SK-N-DZ (cell line): ENCODE measurements at places on chromosomes 7 and 10.

DNA sequence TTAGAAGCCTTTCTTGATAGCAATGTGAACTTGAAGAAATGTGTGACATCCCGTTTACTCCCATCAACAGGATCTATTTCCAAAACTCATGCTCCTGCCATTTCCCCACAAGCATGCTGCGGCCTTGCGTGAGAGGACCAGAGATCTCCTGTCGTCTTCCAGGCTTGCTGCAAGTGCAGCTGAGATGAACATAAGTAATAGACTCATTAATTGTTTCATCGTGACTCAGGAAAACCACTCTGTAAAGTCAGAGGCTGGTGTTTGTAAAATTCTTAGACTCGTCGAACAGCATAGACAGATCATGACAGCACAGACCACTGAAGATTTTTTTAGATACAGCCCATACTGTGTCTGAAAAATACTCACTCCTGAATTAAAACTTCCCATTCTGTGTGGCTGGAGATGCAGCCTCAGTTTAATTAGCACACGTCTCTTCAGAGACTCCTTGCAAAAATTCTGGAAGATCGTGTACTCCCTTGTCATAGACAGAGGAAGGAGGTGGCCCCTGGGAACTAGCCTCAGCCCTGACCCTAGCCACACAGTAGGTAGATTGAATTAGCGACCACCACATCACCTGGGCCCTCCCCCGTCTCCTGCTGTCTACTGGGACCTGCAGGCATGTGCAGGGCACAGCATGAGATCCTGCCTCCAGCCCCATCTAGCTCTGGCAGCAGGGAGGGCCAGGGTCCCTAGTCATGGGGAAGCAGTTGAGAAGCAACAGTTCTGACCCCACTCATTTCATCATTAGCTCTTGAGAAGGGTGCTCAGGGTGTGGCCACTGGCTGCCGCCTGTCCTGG lies 226.0 kb downstream of the CELF2 start:
- no peak for DNase-seq

DNA sequence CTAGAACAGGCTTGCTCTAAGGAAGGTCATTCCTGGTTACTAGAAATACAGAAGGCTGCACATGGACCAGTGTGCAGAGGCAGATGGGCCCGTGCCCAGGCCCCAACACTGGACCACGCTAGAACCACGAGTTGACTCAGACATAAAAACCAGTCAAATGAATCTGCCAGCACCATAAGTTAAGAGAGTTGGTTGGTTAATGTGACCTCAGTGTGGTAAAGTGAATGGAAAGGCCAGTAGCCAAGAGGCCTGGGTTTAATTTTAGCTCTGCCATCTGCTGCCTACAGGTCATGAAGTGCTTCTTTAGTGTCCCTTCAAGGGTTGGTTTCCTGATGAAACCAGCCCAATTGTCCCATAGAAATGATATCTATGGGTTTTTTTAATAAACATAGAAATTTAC lies 329.6 kb upstream of the NRP1 start:
- no peak for DNase-seq

DNA sequence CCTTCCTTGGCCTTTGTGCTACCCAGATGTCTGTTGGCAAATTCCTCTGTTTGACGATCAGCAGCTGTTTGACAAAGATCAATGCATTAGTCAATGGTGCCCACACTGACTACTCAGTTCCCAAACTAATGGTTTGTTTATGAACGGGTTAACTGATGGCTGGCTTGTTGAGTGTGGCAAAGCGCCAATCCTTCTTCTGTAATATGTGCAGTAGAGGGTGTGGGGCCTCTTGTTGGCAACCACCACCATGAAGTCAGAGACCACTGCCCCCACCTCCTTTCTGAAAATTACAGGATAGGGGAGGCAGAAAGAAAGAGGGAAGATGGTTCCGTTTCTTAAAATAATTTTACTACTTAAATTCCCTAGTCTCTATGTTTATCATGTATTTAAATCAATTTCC lies 2.6 kb upstream of the PLCE1 start:
- no peak for DNase-seq

GRCh38 chr7:42253316-42253715 lies 16.3 kb upstream of the GLI3 start:
- DNase-seq = no peak

DNA sequence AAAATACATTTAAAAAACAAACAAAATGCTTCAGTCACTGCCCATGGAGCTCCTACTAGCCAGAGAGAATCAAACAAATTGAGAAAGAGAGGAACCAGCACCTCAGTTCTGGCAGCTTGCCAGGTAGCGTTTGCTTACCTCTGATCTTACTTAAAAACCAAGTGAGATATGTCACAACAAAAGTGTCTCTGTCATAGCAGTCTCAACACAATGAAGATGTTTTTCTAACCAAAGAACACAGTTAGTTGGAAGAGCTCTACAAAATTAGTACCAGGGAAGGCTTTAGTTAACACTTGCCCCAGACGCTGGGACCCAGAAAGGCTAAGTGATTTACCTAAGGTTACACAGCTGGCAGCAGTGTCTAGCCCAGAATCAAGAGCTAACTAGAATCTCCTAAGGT lies 3.4 kb downstream of the DOCK4 start:
- peak; percentile 53 for DNase-seq

DNA sequence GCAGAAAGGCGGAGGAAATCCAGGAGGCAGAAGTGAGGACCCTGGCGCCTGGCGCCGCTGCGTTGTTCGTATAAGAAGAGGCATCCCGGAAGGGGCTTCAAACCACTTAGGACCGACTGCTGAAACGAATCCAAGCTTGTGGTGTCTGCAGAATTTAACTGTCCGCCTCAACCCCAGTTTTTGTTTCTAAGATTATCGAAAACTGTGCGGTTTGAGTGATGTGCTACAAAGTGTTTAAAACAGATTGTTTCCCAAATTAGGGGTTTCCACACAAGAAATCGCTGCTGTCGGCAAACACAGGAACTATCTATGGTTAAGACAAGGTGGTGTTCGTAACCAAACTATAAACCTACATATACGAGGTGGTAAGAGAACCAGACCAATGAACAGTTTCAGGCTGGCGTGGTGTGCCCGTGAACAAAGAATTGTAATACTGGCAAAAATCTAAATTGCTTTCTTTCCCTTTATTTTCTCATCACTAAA lies 835 bp upstream of the DGKI start:
- DNase-seq = peak; percentile 63

- no peak for DNase-seq
Measured at GRCh38 chr7:11006291-11006690, 32.6 kb downstream of the PHF14 start.

GRCh38 chr7:34389332-34390078 lies 268.5 kb upstream of the NPSR1 start:
- DNase-seq = no peak

GRCh38 chr7:18086165-18087025 lies 58.7 kb upstream of the PRPS1L1 start:
- DNase-seq = peak; percentile 51

DNA sequence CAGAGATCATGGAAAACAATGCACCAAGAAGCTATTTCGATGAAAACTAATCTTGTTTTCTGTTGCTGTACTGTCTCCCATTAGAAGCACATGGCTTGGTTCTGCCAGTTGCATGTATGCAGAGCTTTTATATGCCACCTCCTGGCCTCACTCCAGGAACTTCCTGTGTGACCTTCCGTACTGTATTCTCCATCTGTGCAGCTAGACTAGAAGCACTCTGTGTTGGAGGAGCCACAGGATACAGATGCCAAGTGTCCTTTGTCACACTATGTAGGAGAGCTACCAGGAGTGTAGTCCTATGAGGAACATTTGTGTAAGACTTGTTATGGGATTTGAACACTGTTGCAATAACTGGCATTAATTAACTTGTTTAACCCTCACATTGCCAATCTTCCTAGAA lies 503.5 kb upstream of the TPK1 start:
- no peak for DNase-seq

DNA sequence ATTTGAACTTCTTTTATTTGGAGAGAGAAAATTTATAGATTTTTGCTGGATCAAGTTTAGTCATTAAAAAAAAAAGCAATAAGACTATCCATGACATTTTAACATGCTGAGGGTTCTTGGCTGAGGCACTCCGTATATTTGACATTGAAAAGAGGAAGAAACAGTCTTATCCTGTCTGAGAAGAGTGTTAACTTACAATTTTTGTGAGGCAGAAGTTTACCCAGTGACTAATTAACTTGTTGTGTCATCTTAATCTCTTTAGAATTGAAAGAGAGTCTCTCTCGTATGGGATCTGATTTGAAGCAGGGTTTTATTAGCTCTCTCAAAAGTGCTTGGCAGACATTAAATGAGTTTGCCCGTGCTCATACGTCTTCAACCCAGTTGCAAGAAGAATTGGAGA lies 39.3 kb downstream of the SEC23IP start:
- DNase-seq = no peak

- peak; percentile 69 for DNase-seq
Measured at GRCh38 chr10:63866747-63867140, 345.5 kb downstream of the REEP3 start.

GRCh38 chr10:69721690-69722310 lies 79.9 kb upstream of the COL13A1 start:
- DNase-seq = no peak

GRCh38 chr7:128271942-128272481 lies 30.9 kb downstream of the LEP start:
- no peak for DNase-seq

DNA sequence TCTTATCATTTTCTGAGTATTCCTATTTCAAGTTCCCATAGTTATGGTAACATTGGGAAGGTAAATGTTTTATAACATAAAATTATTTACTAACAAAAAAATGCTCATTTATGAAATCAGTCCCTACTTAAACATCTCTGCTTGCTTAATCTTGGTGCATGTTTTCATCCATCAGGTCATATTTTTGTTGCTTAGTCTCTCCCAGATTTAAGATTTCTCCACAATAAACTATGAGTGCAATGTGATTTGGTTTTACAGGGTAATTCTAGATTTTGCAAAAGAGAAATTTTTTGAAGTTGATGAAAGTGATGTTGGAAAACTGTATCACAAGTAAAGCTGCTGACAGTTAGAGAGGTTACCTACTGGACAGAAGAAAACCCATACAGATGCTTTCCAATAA lies 28.6 kb downstream of the PIK3AP1 start:
- DNase-seq = no peak

- no peak for DNase-seq
Measured at GRCh38 chr7:111390000-111390399, 172.3 kb downstream of the IMMP2L start.

DNA sequence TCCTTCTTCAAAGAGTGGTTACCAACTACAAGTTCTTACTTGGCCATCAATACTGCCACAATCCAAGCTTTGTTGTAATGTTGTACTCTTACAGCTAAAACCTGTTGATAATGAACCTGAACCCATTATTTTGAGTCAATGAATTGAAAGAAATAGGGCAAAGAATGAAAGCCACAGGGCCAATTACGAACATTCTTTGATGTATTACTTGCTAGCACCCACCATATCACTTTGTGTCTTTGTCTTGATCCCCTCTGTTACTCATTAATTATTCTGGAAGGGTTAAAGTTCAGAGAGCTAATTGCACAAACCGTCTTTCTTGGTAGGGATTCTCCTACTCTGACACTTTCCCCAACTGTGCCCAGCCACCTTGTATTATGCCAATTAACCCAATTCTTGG lies 53.2 kb upstream of the TFEC start:
- DNase-seq = no peak

DNA sequence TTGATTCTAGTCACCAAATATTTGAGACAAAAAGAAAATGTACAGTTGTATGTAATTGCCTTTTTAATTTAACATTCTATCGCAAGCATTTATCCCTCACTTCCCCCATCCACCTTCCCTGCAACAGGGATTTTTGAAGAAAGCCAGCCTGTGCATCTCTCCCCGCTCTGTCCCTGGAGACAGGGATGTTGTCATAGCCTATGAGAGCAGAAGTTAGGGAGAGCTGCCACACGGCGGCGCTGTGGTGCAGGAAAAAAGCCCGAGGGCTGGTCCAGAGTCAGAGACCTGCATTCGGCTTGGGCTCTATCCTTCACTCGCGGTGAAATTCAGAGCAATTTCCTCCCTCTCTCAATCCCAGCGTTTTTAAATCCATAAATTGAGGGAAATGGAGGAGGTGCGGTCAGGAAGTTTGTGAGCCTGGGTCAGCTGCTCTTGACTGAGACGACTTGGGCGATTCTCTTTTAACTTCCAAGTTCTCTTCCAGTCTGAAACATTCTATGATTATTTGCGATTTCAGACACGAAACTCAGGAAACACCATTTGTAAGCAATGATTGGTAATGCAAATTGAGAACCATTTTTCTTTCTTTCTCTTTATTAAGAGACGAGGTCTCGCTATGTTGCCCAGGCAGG lies 17.5 kb downstream of the HKDC1 start:
- peak; percentile 83 for DNase-seq

DNA sequence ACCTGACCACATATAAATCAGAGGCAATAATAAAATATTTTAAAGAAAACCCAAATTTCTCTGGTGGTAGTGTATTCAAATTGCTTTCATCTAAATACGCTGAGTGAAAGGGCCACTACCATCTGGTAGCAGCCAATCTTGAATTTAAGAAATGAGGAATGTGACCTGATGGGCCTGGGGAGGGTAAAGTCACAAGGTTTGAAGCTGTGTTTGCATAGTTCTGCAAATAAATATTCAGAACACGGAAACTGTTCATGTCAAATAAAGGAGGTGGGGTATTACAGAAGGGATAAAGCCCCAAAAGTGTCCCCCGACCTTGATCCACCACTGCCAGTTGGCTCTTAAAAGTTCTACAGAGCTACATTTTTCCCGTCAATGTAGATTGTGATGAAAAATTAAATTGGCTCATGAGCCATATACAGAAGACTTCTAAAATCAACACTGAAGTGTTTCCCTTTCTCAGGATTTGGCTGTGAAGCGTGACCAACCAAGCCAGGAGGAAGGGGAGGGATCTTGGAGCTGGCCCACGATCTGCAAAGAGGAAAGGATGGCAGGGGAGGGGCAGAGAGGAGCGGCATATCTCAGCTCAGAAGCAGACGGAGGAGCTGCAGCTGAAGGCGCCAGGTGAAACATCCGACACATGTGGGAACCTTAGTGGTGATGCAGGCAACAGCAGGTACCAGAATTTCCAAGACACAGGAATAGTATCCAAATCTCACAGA lies 39.6 kb downstream of the MPP7 start:
- DNase-seq = no peak

DNA sequence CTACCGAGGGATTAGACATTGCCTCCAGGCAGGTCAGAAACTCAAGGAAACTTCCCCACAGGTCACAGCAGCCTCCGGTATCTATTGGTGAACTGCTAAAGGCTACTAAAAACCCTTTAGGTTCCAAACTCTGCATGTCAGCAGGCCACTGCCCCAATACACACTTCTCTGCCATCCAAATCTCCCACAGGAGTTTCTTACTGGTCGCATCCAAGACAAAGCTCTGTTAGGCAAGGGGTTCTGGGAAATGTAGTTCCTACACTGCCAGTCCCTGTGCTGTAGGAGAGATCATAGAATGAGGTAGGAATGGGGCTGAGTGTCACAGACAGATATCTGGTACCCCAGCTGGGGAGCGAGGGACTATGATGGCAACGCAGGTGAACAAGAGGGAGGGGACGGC lies 757.0 kb upstream of the C7orf33 start:
- DNase-seq = peak; percentile 31

GRCh38 chr7:252216-252965 lies 37.6 kb upstream of the FOXL3 start:
- no peak for DNase-seq
